Activated CD4-positive, alpha-beta T cell treated with anti-CD3 and anti-CD28 coated beads for 24 hours (primary cell): ENCODE measurements at places on chromosomes 3 and 15.

GRCh38 chr3:113277941-113278598 is 66.7 kb downstream of the BOC start:
- DNase-seq: no peak

- DNase-seq: no peak
Measured at GRCh38 chr3:124512881-124513609, 217.2 kb upstream of the UMPS start.

DNA sequence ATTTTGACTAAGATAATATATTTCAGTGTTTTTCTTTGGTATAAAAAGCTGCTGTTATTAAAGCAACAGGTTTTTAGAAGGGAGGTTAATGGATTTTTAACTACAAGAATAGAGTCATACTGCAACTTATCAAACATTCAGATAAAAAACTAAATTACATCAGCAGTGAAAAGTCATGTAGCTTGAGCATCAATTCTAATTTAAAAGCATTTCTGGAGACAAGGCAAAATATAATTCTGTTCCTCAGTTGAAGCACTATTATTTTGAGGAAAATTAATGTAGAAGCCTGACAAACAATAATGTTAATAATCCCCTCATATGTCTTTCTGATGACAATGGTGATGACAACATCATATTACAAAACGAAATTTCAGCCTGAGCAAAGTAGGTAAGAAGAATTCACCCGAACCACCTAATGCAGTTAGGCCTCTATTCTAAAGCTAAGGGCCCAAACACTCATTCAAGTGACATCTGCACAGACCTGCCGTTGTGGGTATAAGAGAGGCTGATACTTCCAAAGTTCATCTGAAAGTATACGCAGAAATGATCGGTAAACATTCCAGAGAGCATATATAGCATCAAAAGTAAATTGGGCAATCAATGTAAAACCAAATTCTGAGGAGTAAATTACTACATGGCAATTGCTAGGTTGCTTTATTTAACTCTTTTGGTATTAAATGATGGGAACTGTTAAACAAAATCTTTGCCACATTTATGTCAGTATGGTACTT is 12.8 kb upstream of the ROBO2 start:
- no peak for DNase-seq

- DNase-seq: peak; percentile 35
Measured at GRCh38 chr15:29090617-29091466, 178.8 kb downstream of the NSMCE3 start.

DNA sequence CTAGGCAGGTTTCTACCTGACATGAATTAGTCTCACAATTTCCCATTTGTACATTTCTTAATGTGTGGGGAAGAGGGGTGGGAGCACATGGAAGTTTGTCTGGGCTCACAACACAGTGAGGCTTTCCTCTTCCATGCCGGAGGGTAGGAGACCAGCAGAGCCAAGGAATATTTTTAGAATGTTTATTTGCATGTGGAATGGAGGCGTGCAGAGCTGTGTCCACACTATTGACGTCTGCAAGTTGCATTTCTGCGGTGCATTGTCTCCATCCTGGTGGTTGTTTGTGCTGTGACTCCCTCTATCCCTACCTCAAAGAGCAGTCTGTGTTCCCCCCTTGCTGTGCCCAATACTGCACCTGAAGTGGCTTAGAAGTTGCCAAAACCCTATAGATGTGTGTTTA is 103.1 kb upstream of the LRTM1 start:
- no peak for DNase-seq

- DNase-seq: no peak
Measured at GRCh38 chr15:31250033-31250432, 76.6 kb upstream of the KLF13 start.

DNA sequence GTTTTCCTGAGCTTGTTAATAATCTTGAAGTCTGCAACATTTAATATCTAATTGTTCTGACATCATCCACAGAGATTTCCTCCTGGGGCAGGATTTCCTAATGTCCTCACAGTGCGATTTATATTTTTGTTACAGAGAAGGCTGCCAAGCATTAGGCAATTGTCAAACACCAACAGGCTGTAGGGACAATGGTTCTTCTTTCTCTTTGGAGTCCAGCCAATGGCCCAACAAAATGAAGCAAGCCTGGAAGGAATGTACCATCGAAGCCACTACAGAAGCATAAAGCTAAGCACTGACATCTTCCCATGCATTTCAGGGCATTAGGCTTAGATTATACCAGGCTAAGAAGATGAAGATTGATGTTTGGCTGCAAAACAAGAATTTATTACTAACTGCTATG is 173.0 kb upstream of the FRMD4B start:
- no peak for DNase-seq

DNA sequence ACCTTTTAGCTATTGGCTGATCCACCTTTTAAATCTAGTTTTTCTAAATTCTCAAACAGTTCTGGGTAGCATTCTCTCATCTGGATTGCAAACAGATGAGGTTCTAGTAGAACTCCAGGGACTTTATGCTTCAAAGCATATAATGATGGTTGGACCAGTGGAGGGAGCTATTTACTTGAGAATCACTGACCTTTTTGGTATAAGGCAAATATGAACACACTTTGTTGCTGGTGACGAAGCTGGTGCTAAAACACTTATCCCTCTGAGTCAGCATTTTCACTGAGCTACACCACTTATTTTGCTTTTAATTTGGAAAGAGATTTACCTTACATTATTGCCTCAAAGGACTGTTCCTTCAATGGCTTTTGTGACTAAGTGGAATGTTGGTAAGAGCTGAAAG is 58.6 kb upstream of the SLITRK3 start:
- DNase-seq: no peak

GRCh38 chr3:49025005-49025792 is 3.3 kb downstream of the NDUFAF3 start:
- DNase-seq: no peak

GRCh38 chr3:148369381-148369780 is 328.3 kb upstream of the AGTR1 start:
- DNase-seq: no peak

GRCh38 chr15:90231028-90232017 is 2.4 kb downstream of the CIB1 start:
- peak; percentile 39 for DNase-seq

GRCh38 chr3:93923006-93923405 is 50.7 kb downstream of the PROS1 start:
- DNase-seq: no peak

- DNase-seq: no peak
Measured at GRCh38 chr15:80638553-80639167, 56.5 kb upstream of the ABHD17C start.

GRCh38 chr3:142613491-142613890 is 17.3 kb downstream of the PLS1 start:
- no peak for DNase-seq

DNA sequence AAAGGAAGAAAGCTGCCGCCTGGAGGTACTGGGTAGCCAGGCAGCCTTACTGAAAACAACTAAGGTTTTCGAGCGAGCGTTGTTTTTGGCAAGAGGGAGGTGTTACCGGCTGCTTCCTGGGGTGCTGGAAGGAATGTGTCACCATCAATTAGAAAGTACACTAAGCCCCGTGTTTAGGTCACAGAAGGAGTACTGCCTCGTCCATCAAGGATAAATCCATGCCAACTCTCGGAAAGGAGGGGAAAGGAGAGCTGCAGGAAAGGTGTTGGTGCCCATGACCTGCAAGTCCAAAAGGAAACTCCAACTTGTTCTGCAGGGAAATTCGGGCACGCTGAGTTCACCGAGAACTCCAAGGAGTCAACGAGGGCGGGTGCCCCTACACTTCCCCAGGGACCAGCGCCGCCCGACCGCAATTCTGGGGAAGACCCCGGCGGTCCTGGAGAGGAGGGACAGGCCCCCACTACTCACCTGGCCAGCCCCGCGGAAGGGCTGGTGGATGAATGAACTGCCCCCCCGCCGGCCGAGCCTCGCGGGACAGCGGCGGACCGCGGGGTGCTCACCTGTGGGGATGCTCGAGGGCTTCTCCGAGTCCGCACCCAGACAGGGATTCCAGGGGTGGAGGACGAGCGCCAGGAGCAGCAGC is 542 bp downstream of the PLOD2 start:
- no peak for DNase-seq

DNA sequence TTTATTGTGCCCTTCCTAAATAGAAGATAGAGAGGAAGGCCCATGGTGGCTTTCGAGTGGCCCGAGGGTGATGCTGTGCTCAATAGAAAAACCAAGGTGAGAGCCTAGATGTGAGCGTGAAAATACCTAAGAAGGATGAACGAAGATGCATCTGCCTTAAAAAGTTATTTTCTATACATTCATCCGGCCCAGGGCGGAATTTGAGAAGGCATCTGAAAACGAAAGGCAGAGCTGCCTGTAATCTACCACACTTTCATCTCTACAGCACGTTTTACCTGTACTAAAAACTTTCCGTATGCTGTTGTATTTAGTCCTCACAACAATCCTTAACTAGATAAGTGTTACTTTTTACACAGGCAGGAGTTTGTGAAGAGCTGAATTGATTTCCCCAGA is 1.4 kb downstream of the DUT start:
- DNase-seq: no peak

DNA sequence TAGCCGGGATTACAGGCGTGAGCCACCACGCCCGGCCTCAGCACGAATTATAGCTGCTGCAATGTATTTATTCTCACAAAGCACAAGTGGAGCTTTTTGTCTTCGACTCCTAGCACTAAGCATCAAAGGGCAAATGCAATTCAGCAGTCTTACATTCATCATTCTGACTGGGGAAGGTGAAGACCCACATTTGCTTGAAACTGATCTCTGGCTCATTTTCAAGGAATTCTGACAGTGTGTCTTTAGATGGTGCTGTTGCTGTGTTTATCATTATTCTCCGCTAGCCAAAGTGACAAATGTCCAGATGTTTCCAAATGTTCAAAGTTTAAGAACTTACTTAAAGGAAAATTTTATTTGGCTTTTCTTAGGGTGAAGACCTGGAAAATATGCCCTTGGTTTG is 55.9 kb downstream of the SGO1 start:
- no peak for DNase-seq
